ENCODE measurements at places on chromosomes 6 and 20.

- no peak for DNase-seq
Measured at GRCh38 chr6:90466154-90466940, 120.5 kb downstream of the MAP3K7 start.

- no peak for DNase-seq
Measured at GRCh38 chr20:24949756-24950127, 673 bp downstream of the CST7 start.

GRCh38 chr20:44457016-44457415, 18.7 kb upstream of the TTPAL start:
- DNase-seq: no peak

GRCh38 chr6:28769626-28770402, 154.0 kb downstream of the TRIM27 start:
- no peak for DNase-seq

- DNase-seq: no peak
Measured at GRCh38 chr6:167745670-167746389, 80.9 kb upstream of the AFDN start.

GRCh38 chr6:137953761-137954160, 86.7 kb downstream of the TNFAIP3 start:
- DNase-seq: no peak

GRCh38 chr20:36792422-36792821, 18.9 kb upstream of the DSN1 start:
- no peak for DNase-seq

- DNase-seq: peak; percentile 60
Measured at GRCh38 chr6:32191696-32192607, 491 bp downstream of the GPSM3 start.

GRCh38 chr6:158232316-158233213, 64.4 kb downstream of the GTF2H5 start:
- DNase-seq: peak; percentile 66

- no peak for DNase-seq
Measured at GRCh38 chr20:45344168-45344860, 3.9 kb downstream of the SDC4 start.

GRCh38 chr6:170416959-170417606, 110.5 kb downstream of the FAM120B start:
- no peak for DNase-seq

- no peak for DNase-seq
Measured at GRCh38 chr6:157861814-157862213, 38.8 kb downstream of the SNX9 start.

GRCh38 chr20:11344939-11345338, 572.8 kb upstream of the BTBD3 start:
- DNase-seq: no peak

DNA sequence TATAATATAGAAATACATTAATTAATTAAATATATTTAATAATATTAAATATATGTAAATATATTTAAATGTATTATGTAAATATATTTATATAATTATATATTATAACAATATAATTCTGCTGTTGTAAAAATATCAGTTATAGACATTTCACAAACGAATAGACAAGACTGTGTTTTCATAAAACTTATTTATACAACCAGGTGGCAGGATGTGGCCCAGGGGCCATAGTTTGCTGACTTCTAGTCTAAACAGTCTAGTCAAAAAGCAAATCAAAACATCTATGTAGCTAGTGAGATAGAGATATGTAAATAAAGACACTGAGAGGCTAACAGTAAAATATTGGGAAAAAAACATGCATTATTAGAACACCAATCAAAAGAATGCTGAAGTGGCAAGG, 136.4 kb downstream of the TBXT start:
- DNase-seq: no peak

DNA sequence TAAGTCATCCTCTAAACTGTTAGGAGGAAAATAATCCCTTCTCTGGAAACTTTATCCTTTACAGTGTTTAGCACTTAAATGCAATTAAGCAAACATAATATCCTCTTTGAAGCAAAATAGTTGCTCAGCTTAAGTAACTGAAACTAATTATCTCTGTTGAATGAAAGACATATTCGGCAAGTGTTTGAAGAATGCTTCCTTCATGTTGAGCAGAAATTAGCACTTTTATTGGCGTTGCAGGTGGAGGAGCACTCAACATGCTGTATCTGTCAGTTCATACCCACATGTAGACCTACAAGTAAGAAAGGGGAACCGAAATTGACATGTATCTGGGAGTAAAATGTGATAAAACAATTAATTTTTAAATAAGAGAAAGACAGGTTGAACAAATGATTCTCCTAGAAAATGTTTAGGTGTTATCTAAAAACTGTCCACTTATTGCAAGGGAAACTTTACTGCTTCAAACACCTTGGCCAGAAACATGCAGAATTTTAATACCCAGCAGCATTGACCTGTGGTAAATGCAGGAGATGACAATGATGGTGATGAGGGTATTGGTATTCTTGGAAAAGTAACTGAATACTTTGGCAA, 987.0 kb upstream of the MAP3K7 start:
- no peak for DNase-seq

- DNase-seq: no peak
Measured at GRCh38 chr6:105336986-105337385, 65.9 kb downstream of the PREP start.

DNA sequence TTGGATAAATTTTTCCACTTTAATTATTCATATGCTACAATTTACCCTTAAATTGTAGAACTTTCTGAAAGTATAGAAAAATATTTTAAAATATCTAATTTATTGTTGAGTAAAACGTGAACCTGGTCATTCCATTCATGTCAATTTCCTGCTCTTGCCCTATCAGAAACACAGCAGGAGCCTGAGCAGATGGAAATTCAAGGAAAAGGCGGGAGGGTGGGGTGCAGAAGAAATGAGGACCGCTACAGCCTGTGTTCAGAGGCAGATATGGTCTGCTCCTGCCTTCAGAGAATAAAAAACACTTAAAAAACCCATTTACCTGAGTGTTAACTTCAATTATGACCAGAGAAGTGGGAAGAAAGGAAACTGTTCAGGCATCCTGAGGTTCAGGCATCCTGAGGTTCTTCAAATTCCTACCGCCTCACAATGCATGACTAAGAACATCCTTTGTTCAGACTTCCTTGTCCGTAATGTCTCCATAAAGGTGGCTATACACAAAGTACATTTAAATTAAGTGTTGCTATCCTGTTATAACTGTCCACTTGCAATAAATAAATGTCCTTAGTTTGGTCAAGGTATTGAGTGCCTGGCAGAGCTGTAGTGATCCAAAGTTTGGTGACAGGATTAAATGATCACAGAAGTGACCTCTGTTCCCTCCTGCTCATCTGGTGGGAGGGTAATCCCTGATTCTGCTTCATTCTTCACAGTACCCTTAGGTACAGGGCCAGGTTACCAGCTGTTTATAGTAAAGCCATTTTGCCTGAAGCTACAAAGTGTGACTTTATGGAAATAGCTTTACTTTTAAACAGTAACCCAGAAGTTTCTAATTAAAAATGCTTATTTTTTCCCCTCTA, 109.1 kb downstream of the MAN1A1 start:
- DNase-seq: no peak

- DNase-seq: no peak
Measured at GRCh38 chr20:6940876-6941275, 173.4 kb downstream of the BMP2 start.

GRCh38 chr6:15974817-15975216, 154.1 kb upstream of the MYLIP start:
- DNase-seq: no peak

GRCh38 chr6:157650261-157650640, 172.8 kb upstream of the SNX9 start:
- DNase-seq: no peak

- DNase-seq: no peak
Measured at GRCh38 chr6:122432816-122433215, 33.4 kb downstream of the HSF2 start.

DNA sequence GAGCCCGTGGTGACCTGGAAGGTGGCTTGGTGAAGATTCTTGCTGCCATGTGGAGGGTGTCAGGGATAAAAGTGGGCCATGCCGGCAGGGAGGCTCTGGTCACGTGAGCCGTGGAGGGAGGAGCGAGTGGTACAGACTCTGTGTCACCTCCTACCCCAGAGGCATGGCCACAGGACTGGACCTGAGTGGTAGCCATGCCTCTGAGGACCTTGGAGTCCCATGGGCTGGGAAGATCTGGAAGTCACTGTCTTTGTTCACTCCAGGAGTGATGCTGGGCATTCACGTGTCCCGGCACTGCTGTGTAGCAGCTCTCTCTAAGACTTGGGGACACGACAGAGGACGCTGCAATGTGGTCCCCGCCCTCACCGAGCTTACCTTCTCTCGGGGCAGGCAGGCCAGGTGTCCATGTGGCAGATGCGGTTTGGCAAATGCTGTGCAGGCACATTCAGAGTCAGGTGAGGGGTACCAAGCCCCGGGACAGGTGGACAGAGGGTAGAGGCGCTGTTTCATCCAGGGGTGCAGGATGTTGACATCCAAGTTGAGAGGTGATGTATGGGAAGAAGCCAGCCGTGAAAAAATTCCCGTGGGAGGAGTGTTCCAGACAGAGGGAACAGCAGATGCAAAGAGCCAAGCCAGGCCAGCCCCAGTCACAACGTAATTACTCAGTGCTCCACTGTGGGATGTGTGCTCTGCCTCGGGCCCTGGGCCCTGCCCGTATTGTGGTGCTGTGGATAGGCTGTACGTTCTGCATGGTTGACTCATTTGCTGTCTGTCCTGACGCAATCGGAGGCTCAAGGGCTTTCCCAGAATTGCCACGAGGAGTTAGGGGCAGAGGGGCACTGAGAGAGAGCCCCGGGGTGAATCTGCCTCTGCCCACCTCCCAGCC, 307.8 kb downstream of the TAF4 start:
- no peak for DNase-seq

- no peak for DNase-seq
Measured at GRCh38 chr6:148455674-148456558, 113.3 kb downstream of the SASH1 start.

DNA sequence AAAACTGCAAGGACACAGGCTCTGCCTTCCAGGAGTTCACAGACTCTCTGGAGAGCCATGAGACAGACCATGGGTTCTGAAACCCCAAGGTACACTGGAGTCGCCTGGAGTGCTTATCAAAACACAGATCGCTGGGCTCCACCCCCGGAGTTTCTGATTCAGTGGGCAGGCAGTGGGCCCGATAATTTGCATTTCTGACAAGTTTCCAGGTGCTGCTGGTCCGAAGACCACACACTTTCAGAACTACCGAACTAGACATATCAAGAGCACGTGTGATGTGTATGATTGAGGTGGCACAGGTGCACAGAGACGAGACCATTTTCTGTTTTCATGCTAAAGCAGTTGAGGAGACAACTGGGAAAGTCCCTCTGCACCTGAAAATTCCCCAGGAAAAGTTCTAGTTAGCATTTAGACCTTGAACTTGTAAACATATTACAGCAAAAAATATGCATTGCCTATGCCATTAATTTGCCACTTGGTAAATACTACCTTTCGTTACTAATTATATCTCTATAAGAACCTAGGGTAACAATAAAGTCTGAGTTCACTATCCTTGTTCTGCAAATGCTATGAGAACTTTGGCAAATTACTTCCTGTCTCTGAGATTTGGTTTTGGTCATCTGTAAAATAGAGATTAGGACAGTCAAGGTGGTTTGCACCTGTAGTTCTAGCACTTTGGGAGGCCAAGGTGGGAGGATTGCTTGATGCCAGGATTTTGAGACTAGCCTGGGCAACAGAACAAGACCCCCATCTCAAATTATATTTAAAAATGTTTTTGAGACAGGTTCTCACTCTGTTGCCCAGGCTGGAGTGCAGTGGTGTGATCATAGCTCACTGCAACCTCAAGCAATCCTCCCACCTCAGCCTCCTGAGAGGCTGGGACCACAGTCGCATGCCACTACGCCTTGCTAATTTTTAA, 14.3 kb upstream of the PIM1 start:
- no peak for DNase-seq

- peak; percentile 76 for DNase-seq
Measured at GRCh38 chr6:235763-236360, 56.4 kb upstream of the DUSP22 start.

DNA sequence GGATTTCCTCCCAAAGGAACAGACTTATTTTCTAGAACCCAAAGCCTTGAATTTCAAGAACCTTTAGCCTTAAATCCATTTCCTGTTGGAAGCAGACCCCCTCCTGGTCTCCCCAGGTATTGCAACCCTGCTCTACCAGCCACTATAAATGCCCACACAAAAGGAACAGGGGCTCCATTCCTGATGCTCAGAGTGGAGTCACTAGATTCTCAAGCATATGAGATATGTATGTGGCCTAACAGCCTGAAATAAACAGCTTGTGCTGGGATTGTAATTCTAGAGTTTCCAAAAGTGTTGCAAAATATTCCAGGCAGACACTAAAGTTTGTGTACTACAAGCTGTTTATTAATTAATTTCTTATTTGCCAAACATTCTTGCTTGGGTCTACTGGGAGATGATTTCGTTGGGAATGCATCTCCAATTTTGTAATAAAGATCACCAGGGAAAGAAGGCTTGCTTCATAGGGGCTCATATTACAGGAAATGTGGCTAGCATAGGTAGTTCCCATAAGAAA, 44.8 kb downstream of the RIPOR3 start:
- DNase-seq: no peak

DNA sequence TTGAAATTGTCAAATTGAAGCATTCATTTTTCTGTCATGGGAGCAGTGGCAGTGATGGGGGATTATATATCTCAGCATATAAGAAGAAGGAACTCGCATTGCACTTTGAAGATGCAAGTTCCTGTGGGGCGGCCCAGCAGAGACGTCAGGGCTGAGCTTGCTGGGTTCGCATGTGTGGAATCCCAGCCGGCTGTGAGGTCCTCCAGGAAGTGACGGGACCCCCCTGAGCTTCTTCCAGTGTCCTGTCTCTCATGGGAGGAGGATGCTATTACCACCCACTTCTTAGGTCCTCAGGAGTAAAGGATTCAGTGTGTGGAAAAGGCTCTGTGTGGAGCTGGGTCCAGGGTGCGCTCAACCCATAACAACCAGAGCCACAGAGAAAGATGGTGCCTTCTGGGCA, 201.2 kb downstream of the CDH4 start:
- DNase-seq: no peak

DNA sequence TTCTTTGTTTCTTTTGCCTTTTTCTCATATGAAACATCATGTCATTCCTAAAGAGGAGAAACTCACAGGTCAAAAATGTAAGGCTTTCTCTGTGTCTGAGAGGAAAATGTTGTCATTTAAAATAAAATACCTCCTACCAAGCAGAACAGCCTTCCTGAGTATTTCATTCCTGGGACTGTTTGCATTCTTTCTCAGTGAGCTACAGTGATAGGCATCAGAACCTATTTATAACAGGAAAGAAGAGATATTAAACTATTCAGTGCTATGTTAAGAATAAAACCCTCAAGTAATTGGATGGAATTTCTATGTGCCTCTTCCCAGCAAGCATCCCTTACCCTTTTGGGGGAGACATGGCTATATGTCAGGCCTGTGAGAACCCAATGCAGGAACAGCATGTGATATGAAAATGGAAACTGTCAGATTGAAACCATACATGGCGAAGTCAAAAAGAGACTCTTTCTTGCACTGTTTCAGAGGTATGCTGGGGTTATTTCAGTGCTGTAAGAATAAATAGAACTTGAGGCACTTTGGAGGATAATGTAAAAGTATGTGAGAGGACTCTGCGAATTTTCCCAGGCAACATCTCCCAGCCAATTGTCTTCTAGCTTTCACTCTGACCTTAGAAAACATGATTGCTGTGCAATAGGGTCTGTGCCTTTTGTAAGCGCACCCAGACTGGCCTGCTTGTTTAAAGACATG, 133.8 kb upstream of the CCN2 start:
- no peak for DNase-seq

Measured in CD8-positive, alpha-beta T cell (primary cell).